ENCODE measurements at places on chromosomes 3 and 15.

DNA sequence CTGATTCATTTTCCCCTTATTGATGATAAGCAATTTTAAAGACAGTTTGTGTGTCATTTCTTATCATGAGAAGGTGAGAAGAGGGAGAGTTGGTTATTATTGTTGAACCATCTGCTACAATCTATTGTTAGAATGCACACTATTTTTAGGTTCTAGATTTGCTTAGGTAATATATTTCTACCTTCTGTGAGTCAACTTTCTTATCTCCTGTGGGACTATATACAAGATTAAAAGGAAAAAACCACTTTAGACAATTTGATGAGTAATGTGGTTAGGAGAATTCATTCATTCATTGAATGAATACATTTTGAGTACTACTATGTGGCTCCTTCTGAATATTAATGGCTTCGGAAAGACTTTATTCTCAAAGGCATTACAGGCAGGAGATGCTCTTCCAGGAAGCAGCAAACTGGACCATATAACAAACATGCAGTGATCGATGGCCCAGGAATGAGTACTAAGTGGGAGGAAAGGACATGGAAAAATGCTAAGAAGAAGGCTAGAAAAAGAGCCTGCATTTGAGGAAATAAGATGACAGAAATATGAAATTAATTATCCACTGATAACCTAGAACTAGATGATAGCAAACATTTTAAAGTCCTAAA, 22.4 kb downstream of the SPTSSB start:
- DNase-seq = no peak

- no peak for DNase-seq
Measured at GRCh38 chr3:107769882-107770281, 247.1 kb downstream of the BBX start.

DNA sequence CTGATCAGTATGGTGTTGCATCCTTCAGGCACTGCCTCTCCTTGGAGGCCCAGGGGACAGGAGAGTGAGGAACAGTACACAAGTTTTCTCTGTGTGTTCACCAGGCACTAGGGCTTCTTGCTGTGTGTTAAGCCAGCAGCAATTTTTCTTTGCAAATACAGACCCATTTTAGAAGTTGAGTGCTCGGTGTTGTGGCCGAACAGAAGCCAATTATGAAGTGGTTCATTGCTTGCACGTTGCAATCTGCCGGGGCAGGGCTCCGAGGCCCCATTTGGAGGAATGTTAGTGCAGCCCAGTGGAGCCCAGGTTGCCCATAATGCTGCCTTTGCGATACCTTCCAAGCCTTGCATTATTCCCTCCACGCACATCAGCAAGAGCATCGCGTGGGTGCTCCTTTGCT, 51.0 kb downstream of the EPHB1 start:
- no peak for DNase-seq

DNA sequence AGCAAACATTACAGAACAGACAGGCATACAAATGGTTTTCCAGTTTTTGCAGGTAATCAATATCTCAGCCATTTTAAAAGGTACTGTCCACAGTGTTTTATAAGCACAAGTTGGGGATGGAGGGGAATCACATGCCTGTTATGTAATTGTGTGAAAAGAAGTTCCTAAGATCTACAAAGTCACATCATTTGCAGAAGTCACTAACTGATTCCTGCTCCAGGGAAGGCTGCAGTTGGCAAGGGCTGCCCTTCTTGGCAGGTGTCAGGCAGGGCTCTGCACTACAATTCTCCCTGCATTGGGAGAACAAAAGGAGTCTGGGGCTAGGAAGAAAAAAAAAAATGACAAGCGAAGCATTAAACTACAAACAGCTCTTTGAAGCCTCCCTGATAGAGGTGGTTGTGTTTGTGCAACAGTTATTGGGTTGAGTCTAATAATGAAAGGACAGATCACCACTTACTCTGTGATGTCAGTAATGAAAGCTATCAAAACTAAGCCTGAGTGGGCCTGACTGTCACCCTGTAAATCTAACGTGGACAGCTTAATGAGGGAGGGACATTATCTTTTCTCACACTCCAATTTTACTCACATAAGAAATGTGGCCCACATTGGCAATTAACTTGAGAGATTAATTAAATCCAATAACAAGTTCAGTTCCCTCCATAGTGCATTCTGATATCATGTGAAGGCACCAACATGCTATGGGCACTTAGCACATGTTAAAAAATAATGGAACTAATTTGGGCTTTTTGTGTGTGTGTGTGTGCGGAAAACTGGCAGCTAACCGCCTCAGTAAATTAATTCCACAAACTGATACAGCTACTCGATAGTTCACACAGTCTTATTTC, 242.9 kb downstream of the FHIT start:
- DNase-seq = no peak

DNA sequence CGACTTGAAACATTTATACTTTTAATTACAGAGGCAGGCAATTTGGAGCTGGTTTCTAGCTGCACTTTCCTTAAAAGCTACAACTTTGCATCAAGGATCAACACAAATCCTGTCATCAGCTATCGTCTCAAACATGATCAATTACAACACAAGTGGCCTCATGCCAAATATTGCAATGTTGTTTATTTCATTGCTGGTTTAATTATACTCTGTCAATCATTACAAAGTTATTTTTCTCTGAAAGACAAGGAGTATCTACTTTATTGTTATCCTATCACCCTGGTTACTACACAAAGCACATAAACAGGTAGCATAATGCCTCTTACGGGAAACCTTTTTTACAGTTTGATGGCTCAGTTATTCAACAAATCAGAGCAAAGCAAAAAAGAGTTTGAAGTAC, 58.0 kb upstream of the FOXB1 start:
- no peak for DNase-seq

- no peak for DNase-seq
Measured at GRCh38 chr3:10319804-10320203, 1.1 kb downstream of the SEC13 start.

DNA sequence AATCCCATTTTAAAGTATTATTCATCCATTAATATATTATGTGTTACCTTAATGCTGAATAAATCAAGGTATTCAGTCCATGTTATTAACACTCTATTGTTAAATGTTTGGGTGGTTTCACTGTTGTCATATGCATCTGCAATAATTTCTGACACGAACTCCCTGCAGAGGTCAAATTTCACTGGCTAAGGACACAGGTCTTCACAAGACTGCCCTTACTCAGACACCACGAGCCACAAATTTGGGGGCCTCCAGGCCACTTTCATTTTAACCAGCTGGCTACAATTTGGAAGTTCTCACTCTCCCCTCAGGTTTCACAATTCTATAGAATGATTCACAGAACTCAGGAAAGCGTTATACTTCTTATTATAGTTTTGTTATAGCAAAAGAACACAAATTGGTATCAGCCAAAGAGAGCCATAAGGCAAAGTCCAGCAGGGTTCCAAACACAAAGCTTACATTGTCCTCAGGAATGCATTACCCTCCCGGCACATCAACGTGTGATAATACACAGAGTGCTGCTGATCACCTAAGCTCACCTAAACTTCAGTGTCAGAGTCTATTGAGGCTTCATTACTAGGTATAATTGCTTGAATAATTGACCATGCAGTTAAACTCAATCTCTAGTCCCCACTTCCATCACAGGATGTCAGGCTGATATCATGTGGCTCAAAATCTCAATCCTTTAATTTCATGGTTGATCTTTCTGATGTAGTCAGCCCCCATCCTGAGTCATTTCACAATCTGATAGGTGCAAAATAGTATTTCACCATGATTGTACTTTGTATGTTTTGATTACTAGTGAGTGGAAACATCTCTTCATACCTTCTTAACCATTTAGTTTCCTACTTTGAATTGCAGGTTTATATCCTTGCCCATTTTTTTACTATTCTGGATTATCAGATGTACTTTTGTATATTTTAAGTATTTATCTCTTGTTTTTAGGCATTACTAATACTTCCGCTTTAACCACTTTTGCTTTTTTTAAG, 441.4 kb upstream of the AGTR1 start:
- DNase-seq = no peak

GRCh38 chr3:148147903-148148302, 549.8 kb upstream of the AGTR1 start:
- no peak for DNase-seq

Data from T-helper 22 cell (primary cell).